G401 (cell line): ENCODE measurements at places on chromosomes 11 and 22.

DNA sequence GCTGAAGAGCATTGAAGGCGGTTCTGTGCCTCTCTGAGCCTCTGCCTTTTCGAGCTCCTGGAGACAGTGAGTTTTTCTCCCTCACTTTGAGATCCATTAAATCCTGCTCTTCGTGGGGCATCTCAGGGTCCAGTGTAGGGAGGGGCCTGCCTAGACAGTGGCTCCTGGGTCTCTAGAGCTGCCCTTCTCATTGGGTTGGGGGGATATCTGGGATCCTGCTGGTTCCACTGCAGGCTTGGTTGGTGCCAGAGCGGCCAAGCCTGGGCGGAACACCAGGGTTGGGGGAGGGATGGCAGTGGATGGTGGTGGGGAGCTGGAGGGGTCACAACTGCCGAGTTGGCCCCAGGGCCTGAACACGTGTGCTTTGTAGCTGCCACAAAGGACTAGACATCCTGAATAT, 52.2 kb upstream of the CARS1 start:
- DNase-seq: no peak

- no peak for DNase-seq
These were observed 57.1 kb downstream of the ZNRF3 start for GRCh38 chr22:28940441-28940840.

GRCh38 chr11:79544361-79544760, 103.5 kb upstream of the TENM4 start:
- no peak for DNase-seq

DNA sequence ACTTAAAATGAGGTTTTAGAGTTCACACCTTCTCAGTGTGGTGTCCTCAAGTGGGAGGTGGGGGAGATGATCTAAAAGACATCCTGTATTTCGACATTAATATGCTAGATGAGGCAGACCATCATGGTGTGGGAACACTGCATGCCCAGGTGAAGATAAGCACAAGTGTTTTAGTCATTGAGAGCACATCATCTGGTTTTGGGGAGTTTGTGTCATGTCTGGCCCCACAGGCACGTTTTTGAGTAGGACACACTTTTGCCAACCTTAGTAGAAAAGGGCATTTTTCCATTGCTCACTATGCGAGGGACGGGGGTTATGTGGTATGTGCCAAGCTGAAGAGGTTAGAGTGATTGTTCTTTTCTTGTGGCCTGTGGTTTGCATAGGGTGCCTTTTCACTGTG, 189.3 kb downstream of the DBX1 start:
- DNase-seq: no peak

GRCh38 chr11:134679592-134679991, 267.6 kb upstream of the B3GAT1 start:
- no peak for DNase-seq

- no peak for DNase-seq
These were observed 29.9 kb upstream of the TXNRD2 start for GRCh38 chr22:19971276-19972124.

DNA sequence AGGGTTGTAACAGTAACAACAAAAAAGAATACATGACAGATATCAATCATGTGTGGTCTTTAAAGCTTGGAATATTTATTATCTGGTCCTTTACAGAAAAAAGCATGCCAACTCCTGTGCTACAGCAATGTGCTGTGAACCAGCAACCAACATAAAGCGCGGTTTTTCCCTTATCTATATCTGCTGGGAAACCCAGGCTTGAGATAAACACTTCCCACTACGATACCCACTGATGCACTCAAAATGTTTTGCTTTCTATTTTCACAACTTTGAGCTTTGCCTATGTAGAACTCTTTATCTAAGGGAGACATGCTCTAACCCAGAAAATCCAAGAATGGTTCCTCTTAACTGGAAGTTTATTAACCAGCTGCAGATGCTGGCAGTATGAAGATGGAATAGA, 19.0 kb downstream of the ZBED5 start:
- no peak for DNase-seq

- DNase-seq: no peak
These were observed 93.1 kb downstream of the CWC15 start for GRCh38 chr11:94880216-94880615.

- no peak for DNase-seq
These were observed 9.2 kb upstream of the CD5 start for GRCh38 chr11:61092908-61093763.

DNA sequence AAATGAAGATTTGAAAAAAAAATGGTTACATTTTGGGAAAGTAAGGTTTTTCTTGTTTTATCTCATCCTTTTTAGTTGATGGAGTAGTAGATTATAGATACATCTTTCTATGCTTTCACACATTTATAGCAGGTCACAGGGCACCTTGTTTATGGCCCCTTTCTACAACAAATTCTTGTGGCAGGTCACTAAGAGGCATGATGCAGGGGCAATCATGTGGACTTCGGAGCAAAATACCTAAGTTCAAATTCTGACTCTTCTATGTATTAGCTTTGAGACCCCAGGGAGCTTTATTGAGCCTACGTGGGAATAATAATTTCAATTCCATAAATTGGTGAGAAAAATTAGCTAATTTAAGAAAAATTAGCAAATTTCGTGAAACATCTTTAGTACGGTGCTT, 177.4 kb downstream of the DSCAML1 start:
- DNase-seq: peak; percentile 19

DNA sequence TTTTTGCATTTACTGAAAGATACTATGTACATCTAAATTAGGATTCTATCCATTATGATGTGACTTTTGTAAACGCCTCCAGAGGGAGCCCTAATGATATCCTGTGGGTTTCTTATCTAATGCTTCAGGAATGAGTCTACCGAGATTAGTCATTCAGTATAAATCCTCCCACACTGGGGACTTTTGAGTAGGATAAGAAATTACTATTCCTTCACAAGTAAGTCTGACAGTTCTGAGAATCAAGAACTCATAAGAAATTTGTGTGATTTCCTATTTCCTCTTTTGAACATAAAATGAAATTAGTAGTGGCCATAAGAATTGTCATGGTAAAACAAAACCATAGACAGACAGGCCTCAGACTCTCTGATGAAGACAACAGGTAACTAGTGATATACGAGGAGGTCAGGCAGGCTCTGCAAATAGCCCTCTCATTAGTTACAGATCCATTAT, 10.0 kb upstream of the OR5M1 start:
- no peak for DNase-seq

DNA sequence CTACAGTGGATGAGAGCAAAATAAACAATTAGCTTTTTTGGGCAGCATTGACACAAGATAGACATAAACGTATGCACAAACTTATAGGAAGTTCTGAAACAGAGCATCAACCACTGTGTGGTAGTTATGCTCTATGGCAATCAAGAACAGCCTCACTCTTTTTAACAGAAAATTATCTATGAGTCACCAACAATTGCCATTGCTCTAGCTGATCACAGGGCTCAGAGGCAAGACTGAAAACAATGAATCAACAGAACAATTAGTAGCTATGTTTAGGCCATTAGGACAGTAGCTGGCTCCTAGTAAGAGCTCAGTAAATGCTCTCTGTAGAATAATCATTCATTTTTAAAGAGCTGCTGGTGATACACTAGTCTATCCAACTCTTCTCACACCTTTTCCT, 34.9 kb upstream of the PICALM start:
- no peak for DNase-seq

DNA sequence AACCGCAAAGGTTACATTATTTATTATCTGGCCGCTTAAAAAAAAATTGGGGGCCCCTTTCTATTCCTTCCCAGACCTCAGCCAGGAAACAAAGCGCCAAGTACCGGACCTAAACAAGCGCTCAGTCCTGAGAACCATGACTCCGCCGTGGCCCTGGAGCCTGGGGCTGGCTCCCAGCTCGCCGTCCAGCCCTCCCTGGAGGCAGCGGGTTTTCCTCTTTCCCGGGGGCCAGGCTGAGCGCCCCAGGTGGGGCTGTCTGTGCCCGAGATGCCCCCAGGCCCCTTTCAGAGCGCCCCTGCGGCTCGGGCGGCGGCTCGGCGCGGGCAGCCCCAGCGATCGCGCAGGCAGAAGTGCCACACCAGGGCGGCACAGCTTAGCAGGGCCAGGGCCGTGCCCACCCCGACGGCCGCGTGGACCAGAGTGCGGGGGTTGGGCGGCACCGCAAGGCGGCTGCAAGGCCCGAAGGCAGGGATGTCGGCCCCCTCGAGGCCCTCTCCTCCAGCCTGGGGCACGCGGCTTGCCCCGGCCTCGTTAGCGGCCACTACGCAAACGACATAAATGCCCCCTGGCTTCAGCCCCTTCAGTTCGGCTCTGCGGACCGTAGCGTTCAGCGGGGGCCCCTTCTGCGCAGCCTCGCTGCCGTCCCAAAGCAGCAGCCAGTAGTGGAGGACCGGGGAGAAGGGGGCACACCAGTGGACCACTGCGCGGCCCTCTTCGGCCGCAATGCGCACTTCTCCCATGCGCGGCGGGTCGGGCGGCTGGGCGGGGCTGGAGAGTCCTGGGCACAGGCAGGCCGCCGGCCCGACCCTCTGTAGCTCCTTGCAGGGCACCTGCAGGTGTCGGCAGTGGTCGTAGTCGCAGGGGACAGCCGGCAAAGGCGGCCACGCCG, 1.6 kb downstream of the LRRN4CL start:
- DNase-seq: no peak

DNA sequence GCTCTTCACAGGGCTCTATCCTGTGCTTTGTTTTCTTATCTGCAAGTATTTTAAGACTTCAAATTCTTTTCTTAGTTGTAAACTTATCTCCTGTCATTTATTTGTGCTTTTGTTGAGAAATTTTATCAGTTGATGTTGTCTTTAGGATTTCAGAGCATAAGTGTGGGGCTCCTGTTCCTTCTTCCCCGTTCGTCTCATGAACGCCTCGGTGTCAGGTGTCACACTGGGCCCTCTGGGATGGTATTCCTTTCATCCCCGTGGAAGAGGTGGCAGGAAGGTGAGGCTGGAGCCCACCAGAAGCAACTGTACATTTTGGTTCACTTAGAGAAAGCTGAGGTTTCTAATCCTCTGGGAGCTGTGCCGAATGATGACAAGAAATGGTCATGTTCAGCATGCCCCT, 17.9 kb downstream of the NADSYN1 start:
- DNase-seq: no peak

DNA sequence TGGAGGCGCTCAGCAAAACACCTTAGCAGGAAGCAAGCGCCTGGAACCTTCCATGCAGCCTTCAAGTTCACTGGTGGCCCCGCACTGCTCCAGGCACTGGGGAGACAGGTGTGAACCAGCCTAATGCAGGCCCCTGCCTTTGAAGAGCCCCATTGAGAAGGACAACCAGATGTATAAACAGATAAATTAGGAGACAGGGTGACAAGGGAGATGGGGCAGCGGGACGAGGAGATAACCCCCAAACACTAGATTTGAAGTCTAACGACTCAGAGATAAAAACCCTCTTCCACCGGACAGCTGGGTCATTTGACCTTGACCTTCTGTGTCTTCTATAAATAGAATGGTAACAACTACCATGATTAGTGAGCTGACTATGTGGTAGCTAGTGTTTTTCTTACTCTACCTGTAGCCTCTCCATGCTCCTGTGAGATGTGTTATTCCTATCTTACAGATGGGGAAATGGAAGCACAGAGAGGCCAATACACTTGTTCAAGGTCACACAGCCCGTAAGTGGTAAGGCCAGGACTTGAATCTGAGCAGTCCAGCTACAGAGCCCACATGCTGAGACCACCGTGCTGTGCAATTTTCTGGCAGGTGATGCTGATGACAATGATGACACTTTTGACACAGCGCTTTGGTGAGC, 2.0 kb upstream of the PDGFB start:
- no peak for DNase-seq

GRCh38 chr11:99406345-99406744, 385.6 kb downstream of the CNTN5 start:
- no peak for DNase-seq

DNA sequence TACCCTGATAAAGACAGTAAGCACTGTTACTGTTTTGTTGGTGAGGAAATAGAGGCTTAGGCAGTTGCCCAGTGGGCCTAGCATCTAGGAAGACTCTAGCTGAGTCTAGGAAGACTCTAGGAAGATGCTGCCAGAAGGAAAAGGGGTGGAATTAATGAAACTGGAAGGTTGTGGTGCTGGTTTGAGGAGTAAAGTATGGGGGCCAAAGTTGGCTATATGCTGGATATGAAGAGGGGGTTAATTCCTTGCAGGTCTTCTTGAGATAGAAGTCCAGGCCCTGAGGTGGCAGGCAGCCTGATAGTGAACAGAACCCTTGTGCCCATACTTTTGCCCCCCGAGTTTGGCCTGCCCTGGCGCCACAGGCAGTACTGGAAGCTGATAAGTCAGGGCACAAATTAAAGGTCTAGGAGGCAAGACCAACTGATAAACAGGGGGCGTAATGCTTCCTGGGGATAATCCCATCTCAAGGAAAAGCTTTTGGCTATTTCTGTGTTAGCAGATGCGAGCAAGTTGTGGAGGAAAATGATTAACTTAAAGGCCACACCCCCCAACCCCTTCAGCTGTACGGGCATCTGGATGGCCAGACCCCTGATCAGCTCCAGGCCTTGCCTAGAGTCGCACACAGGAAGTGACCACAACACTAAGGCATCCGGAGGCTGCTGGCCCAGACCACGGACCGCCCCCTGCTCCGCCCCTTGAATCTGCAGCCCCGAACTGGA, 3.1 kb downstream of the ILK start:
- peak; percentile 57 for DNase-seq

DNA sequence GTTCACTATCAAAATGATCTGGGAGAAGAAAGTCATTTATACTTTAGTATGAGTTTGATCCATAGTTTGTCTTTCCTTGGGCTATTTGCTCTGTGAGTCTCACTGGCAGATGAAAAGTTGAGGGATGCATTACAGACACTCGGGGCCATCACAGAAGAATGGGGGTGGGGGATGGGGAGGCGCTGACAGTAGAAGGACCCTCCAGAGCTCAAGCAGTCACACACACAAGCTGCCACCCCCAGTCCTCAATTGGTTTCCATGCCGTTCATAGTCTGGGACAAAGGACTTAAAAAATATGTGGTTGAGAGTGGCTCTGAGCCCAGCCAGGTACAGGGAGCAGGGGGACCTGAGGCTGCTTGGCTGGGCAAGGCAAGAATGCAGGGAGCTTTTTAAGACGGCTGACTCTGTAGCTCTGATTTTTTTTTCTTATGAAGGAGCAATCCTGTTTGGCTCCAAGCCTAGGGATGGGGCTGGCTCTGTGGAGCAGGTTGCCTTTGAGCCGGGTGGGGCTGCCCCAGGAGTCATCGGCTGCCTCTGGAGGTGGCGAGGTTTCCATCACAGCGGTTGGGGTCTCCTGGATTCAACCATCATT, 13.3 kb upstream of the ANO1 start:
- DNase-seq: no peak

GRCh38 chr11:40037005-40037404, 1422.4 kb downstream of the LRRC4C start:
- DNase-seq: no peak

- DNase-seq: peak; percentile 55
These were observed 1.1 kb upstream of the ZC3H12C start for GRCh38 chr11:110092111-110092514.

GRCh38 chr11:73116636-73117035, 25.5 kb downstream of the FCHSD2 start:
- no peak for DNase-seq

- no peak for DNase-seq
These were observed 17.2 kb upstream of the FCHSD2 start for GRCh38 chr11:73159297-73159696.
